ENCODE measurements at places on chromosomes 3 and 15. TPM values are rescaled to one million over a fixed set of nuclear protein-coding genes. Genes with fewer than 3 reads are reported as not detected.

DNA sequence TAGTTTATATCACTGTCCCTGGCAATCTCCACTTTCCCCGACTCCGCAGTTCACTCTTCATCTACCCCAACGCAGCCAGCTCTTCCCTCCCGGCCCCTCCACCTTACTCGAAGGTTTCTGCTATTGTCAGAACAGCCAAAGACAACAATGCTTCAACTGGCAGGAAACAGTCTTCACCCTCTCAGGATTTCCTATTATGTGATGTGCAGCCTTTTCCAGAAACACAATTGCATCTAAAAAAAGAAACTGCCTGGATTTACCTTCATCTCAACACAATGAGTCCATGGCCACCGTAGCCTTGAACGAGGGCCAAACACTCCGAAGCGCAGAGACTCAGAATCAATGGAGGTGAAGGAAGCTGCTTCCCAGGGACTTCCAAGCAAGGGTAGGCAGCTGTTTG, 182.1 kb upstream of the TSC22D2 start:
- no peak for DNase-seq
- peaks cover 10% of the 10 kb centered on the region for H3K4me1 ChIP-seq
- H3K36me3 ChIP-seq, result no peaks in the 10 kb centered on the region
- H3K4me3 ChIP-seq, result peak overlapping the region; percentile 9
- no peak overlapping the region for H3K27ac ChIP-seq

The CHRM5 gene
- total RNA-seq, result 0.30 TPM

DNA sequence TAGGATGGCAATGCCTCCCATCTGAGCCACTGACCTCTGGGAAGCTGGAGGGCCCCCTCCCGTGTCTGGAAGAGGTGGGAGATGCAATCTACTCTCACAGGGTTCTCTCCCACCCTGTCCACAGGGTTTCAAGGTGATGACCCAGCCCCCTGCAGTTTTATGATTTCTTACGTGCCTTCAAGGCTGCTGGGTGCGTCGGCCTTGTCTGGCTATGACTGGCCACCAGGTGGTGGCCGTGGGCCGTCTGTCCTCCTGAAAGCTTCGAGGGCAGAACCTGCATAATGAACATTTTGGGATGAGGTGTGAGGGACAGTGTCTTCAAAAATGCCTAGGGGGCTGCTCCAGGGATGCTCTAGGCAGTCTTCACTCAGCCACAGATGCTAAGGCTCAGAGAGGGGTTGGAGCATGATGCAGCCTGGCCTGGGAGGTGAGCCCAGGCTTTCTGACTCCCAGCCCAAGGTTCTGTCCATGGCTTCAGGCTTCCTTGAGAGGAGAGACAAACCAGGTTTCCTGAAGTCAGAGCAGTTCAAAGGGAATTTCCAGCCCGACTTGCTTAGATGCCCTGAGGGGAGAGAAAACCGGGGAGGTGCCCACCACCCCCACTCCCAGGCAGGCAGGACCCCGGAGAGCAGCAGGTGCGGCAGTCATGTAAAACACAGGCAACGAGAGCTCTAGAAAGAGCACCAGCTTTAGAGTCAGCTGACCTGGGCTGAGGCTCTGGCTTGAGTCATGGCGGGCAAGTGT, 18.7 kb downstream of the ISG20 start:
- H3K27me3 ChIP-seq, result no peaks in the 10 kb centered on the region
- no peaks in the 10 kb centered on the region for H3K4me1 ChIP-seq
- no peaks in the 10 kb centered on the region for H3K36me3 ChIP-seq
- H3K27ac ChIP-seq, result no peak overlapping the region

GRCh38 chr15:92195241-92195640, 198.4 kb upstream of the ST8SIA2 start:
- H3K4me1 ChIP-seq, result peaks cover 6% of the 10 kb centered on the region
- no peak for DNase-seq
- no peak overlapping the region for H3K27ac ChIP-seq
- H3K4me3 ChIP-seq, result no peak overlapping the region
- H3K36me3 ChIP-seq, result no peaks in the 10 kb centered on the region

- no peak for DNase-seq
- no peaks in the 10 kb centered on the region for H3K27me3 ChIP-seq
- H3K27ac ChIP-seq, result no peak overlapping the region
- H3K36me3 ChIP-seq, result no peaks in the 10 kb centered on the region
- H3K4me1 ChIP-seq, result peaks cover 83% of the 10 kb centered on the region
Observed at GRCh38 chr15:68610825-68611224, 32.0 kb downstream of the CORO2B start.

DNA sequence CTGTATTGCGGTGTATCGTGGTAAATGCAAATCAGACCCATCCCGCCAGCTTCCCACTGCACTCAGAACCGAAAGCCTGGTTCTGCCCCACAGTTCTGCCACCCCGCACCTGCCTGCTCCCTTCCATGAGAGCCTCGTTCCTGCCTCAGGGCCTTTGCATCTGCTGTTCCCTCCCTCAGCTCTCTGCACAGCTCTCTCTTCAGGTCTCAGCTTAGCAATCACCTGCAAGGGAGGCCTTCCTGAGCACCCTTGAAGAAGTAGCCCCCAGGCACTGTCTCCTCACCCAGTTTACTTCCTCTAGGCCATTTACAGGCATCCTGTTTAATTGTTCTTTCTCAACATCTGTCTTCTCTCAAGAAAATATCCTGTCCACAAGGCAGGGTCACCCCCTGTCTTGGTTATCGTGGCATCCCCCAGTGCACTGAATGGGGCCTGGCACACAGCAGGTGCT, 13.3 kb upstream of the IQSEC1 start:
- H3K36me3 ChIP-seq, result no peaks in the 10 kb centered on the region
- H3K27ac ChIP-seq, result no peak overlapping the region
- H3K4me1 ChIP-seq, result no peaks in the 10 kb centered on the region
- H3K27me3 ChIP-seq, result no peaks in the 10 kb centered on the region
